Effector memory CD4-positive, alpha-beta T cell (primary cell): ENCODE measurements at places on chromosomes 7 and 10.

GRCh38 chr7:158246960-158247673 lies 340.5 kb downstream of the PTPRN2 start:
- DNase-seq: no peak

DNA sequence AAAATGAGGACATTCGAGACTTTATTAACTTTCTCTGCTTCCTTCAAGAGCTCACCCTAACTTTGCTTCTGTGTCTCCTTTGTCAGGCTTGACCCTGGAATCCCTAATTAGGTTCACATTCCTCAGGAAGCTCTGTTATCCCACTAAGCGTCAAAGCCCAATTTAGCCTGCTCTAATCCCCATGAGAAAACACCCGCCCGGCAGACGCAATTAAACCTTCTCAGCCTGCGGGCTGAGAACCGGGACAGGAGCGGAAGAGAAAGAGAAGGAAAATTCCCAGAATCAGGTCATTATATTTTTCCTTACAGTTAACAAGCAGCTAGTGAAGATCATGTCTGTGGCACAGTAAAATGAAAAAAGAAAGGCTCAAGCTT lies 93.0 kb downstream of the TNS3 start:
- no peak for DNase-seq

DNA sequence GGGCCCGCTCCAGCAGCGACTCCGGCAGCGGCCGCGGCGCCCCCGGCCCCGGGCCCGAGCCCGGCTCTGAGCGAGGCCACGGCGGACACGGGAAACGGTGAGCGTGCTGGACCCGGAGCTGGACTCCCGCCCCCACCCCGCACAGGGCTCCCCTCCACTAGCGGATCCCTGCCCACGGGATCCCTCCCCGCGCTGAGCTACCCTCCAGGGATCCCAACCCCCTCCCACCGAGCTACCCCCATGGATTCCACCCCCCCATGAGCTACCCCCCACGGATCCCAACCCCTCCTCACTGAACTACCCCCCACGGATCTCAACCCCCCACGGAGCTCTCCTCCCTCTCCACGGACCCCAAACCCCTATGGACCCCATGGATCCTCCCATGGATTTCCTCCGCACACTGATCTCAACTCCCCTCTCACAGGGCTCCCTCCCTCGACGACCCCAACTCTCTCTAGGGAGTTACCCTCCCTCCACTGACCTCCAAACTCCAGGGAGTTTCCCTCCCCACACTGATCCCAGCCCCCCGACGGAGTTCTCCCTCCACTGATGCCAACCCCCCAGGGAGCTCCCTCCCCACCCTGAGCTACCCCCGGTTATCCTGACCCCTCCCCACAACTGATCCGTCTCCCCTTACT lies 20.6 kb upstream of the HSPB1 start:
- DNase-seq: no peak

DNA sequence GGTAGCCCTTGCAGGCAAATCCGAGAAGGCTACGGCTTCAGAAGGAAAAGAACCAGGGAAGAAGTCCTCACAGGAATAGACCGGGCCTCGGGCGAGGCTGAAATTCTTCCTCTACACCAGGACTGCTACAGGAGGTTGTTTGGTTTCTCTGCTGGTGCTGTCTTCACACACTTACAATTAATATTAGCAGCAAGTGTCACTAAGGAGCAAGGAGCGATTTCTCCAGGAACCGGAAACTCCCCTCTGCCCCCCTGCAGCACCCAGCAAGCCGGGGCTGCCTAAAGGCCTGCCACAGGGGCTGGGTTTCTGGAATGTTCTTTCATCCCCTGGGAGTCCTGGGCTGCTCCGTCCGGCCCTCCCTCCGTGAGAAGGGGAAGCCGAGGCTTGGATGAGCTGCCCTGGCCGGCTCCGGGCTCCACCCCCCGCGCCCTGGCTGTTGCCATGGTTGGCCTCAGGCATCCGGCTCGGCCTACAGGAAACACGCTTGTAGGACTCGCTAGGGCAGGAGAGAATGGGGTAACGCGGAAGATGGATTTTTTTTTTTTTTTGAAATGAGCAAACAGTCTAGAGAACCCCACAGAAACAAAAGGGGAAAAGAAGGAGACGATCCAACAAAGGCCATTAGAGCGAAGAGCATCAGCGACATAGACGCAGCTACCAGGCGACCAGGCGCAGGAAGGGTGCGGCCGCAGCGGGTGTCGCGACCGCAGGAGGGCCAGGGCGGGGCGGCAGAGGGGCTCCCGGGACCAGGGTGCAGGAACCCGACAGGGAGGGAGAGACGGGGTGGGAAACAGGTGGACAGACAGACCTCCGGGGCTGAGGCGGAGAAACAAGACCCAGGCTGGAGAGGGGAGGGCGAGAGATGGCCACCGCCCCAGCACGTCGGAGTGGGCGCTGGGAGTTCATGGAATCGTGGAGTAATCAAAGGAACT lies 33.0 kb downstream of the EN2 start:
- DNase-seq: no peak

- DNase-seq: no peak
Measured at GRCh38 chr7:100088095-100088620, 611 bp upstream of the COPS6 start.

DNA sequence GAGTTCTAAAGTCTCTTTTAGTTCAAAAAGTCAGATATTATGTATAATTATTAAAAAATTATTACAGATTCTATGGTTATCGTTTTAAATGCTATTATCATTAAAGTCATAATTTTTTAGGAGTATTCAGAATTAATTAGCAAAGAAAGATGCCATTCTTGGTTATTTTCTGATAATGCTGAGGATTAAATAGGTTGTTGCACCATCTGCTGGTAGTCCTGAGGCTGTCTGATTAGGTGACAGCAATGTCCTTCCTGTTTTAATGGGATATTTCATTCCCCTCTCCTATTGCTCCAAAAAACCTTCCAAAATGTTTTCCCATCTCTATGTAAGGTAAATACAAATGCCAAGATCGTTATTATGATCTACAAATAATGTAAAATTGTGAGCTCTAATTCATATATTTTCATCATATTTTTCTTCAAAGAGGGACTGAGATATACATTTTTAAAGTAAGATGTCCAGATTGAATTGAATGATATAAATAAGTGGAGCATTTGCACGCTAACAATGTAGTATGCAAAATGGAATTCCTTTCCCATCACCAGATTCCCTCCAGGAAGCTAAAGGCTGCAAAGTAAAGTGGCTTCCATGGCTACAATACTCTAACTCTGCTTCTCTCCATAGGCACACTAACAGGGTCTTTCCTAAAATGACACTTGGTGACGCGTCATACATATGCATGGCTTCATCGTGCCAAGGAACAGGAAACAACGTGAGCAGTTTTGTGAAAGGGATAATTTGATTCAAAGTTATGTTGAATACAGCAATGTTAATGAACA lies 58.8 kb upstream of the AKR1E2 start:
- DNase-seq: no peak

- DNase-seq: no peak
Measured at GRCh38 chr10:3889961-3890522, 105.0 kb upstream of the KLF6 start.

- DNase-seq: no peak
Measured at GRCh38 chr10:12531305-12532220, 182.2 kb downstream of the CAMK1D start.

- DNase-seq: no peak
Measured at GRCh38 chr7:129495987-129496386, 6.3 kb upstream of the SMKR1 start.

DNA sequence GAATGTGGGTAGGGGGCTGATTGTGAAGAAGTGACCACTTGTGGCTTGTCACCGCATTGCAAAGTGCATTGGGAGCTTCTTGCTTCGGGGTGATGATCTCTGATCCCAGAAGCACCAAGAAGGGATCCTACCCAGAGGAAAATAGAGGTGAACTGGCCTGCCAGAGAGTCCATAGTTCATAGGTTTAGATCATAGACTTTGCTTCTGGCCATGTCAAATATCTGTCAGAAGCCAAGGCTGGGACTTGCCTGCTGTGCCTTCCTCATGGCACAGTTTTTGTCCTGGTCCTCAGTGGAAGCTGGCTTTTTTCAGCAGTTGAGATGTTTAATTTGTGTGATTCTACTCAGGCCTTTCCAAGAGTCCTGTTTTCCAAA lies 1.1 kb downstream of the ZSWIM8 start:
- DNase-seq: no peak

GRCh38 chr7:98771519-98771918 lies 98.3 kb downstream of the TMEM130 start:
- DNase-seq: no peak

- no peak for DNase-seq
Measured at GRCh38 chr10:16011548-16011947, 151.2 kb upstream of the MINDY3 start.

- DNase-seq: no peak
Measured at GRCh38 chr10:4385231-4385870, 440.7 kb upstream of the AKR1E2 start.

DNA sequence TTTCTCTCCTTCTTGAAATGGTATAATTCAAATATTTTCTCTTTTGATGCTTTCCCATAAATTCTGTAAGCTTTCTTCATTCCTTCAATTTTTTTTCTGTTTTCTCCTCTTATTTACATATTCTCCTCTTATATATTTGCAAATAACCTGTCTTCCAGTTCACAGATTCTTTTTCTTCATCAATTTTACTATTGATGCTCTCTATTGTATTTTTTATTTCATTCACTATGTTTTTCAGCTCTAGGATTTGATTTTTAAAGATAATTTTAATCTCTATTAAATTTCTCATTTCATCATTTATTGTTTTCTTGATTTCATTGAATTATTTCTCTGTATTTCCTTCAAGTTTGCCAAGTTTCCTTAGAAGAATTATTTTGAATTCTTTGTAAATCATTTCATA lies 54.0 kb upstream of the PRPS1L1 start:
- no peak for DNase-seq

DNA sequence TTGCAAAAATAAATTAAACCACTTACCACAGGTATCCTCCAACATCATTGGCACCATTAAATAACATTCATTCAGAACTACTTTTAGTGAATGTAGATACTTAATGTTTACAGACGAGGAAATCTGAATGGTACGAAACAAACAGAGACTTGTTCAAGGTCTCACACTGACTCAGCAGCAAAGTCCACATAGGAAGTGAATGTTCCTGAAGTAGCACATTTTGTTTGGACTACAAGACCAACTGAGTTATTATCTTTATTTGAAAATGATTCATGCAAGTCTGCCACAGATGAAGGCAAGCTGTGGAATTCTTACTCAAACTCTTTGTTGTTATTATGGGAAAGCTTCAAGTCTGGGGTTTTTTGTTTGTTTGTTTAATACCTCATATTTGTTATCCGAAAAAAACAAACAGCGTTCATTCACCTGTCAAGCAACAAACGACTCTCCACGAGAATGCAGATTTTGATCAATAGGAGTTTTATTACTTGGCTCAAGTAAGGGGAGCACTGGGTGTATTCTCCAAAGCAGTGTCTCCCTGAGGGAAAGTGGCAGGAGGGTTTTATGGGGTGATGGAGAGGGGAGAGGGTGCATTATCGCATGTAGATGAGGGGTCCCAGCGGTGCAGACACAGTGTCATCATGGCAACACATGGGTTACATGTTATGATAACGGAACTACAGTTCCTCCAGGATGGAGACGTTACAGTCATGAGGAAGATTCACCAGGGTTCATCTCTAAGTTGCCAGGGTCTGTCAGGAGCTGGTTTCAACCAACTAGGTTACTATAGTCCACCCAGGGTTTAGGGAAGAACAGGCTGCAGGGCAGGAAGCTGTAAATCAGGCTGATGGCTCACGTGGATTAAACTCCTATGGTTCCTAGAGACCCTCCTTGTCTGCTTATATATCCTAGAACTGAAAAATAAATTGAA lies 147.7 kb upstream of the AKR1E2 start:
- DNase-seq: no peak

DNA sequence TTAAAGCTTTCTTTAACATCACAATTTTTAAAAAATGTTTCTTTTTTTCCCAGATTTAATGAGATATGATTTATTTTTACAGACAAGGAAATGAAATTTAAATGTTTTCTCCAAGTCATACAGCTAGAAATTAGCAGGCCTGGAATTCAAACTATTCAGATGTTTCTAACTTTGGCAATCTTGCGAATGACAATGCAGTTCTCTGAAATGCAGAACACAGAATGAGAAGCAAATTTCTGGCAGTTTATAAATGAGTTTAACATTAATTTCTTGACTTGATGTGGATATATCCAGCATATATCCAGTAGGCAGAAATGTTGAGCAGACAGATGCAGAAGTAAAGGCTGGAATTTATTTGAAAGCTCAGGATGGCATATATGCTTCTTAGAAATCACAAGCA lies 227.5 kb downstream of the THSD7A start:
- no peak for DNase-seq

DNA sequence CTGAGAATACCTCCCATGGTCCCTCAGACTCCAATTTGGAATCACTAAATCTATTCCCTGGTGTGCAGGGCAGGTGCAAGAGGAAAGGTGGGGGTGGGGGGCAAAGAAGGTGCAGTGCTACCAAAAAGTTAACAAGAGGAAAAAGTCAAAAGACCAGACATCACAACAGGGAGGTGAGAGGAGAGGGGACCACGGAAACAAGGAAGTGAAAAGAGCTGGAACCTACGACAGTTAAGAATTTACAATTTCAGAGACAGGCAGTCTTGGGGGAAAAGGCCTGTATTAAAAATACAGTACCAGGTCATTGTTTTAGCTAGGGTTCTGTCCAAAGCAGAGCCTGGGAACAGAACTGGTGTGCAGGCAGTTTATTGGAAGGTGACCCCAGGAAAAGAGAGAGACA lies 14.6 kb downstream of the ITGB1 start:
- DNase-seq: no peak

DNA sequence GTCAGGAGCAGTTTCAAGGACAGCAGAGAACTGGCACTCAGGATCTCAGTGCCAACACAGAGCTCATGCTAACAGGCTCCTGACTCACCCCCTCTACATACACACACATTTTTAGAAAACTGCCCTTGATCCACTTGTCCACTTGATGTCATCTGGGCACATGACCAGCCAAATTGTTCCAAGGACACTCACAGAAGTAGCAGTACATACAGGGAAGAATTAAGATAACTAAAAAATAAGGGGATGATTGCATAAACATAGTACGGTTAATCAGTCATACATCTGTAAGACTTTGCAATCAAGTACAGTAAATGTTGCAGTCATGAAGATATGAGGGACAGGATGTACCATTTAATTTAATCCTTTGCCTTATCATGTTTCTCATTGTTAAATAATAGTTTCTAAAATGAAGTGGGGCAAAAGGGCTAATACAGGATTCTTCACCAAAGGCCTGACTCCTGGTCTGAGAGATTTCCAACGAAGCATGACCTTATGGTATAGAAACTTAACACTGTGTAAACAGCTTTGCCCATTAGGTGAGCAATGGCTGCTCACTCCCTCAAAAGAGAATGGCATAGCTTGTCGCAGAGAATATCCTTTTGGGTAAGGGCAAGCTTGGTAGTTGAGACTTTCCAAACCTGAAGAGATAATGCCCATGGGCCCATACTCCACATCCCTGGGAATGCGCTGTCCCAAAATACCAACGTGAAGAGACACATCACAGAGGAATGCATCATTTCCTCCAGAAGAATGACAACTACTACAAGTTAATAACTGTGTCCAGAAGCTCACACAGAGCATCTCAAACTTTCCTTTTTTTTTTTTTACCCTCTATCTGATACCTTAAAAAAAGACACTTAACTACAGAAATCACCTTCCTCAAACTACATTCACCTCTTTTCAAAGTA lies 94.1 kb downstream of the ARMH3 start:
- DNase-seq: no peak

GRCh38 chr10:3635697-3636096 lies 149.3 kb downstream of the KLF6 start:
- DNase-seq: no peak
